ENCODE measurements at places on chromosomes 3 and 15.

- DNase-seq, result no peak
These were observed 44.0 kb downstream of the SUCLG2 start for GRCh38 chr3:67610458-67610857.

DNA sequence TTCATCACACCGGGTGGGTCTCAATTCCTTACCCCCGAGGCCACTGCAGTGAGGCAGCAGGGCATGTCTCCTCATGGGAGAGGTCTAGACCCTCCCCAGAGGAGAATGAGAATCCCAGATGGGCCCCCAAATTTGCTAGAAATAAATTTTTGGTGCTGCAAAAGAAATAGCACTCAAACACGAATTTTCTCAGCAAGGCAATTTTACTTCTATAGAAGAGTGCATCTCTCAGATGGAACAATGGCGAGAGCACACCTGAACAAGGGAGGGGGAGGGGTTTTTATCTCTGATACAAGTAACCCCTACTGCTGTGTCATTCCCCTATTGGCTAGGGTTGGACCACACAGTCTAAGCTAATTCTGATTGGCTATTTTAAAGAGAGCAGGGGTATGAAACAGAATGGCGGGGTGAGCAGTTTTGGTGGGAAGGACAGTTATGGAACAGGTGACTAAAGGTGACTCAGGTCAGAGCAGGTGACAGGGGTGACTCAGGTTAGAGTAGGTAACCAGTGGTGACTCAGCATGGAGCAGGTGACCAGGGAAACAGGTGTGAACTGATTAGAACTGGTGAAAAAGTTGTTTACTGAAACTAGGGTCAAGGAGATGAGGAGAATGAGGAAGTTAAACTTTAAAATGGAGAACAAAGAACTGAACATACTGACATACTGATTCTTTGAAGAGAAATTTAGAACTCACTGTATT is 93.0 kb upstream of the WNT7A start:
- no peak for DNase-seq

DNA sequence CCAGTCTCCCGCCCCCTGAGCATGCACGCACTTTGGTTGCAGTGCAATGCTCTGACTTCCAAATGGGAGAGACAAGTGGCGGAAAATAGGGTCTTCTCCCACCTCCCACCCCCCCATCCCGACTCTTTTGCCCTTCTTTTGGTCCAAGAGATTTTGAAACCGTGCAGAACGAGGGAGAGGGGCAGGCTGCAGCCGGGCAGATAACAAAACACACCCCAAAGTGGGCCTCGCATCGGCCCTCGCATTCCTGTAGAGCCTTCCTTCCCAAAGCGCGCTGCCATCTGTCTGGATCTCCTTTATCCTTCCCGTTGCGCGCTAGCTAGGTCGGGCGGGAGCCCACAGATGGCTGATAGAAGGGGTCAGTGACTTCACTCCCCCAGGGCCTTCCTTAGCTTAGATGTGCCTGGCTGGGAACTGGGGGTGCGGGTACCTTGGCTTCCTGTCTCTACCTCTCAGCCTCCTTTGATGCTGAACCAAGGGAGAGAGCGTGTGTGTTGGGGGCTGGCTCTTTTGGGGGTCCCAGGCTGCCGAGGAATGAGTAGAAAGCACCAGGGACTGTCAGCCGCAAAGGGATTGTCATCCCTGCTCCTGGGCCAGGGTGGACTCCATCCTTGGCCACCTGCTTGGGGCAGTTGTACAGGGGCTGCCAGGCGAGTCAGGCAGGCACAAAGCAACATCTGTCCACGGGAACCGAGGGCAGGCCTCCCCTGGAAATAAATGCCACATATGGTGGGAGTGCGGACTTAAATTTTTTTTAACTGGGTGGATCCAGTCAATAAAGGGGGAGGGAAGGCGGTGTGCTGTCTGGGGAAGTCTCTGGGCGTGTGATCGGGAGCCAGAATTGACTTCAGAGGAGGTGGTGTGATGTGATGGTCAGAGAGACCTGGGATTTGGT is 1.8 kb downstream of the SMAD3 start:
- DNase-seq, result no peak

GRCh38 chr15:39682366-39682765 is 100.3 kb downstream of the FSIP1 start:
- DNase-seq, result no peak

DNA sequence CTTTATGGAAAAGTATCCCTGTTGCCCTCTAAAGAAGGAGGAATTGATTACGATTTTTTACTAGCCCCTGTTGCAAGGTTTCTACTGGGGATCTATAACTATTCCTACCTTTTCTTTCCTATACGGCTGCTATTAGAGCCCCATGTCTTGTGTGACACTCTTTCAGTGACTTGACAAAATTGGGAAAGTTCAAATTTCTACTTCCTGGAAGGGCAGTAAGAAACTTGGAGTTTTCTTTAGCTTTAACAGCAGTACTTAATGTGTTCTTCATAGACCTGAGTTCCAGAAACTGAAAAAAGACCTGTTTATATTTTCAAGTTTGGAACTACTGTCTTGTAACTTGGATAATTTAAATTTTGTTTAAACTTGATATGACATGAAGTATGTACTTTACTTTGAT is 54.7 kb downstream of the TRPC1 start:
- no peak for DNase-seq

GRCh38 chr3:134145183-134145582 is 105.5 kb downstream of the RYK start:
- DNase-seq, result no peak

DNA sequence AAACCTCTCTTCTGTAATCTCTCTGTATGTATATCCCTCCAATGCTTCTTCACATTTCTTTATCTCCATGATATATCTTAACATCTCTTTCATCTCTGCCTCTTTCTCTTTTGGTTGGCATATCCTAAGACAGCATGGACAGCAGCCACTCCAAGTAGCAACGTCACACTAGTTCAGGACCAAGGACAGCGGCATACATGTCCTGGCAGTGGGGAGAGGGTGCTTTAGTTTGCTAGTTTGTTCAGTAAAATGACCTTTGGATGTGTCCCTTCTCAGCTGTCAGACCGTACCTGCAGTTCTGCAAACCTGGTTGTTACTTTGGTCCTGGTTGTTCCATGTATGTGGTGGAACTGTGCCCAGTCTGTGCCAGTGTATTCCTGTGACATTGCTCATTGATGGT is 225.6 kb upstream of the ROPN1 start:
- peak; percentile 72 for DNase-seq
